ENCODE measurements at places on chromosomes 6 and 20. TPM values are rescaled to one million over a fixed set of nuclear protein-coding genes. Genes with fewer than 3 reads are reported as not detected.
A peak's percentile ranks its signal among the peaks of the same experiment; 100 is the strongest.

IPCEF1 gene
- not detected for total RNA-seq

OR2B6 gene
- total RNA-seq: not detected

NMBR gene
- not detected for total RNA-seq

EYA4 gene
- 110 TPM for total RNA-seq

ZNF341 gene
- total RNA-seq: 4.6 TPM

- no peak for DNase-seq
Observed at GRCh38 chr6:71289039-71289801, 609 bp downstream of the OGFRL1 start.

DNA sequence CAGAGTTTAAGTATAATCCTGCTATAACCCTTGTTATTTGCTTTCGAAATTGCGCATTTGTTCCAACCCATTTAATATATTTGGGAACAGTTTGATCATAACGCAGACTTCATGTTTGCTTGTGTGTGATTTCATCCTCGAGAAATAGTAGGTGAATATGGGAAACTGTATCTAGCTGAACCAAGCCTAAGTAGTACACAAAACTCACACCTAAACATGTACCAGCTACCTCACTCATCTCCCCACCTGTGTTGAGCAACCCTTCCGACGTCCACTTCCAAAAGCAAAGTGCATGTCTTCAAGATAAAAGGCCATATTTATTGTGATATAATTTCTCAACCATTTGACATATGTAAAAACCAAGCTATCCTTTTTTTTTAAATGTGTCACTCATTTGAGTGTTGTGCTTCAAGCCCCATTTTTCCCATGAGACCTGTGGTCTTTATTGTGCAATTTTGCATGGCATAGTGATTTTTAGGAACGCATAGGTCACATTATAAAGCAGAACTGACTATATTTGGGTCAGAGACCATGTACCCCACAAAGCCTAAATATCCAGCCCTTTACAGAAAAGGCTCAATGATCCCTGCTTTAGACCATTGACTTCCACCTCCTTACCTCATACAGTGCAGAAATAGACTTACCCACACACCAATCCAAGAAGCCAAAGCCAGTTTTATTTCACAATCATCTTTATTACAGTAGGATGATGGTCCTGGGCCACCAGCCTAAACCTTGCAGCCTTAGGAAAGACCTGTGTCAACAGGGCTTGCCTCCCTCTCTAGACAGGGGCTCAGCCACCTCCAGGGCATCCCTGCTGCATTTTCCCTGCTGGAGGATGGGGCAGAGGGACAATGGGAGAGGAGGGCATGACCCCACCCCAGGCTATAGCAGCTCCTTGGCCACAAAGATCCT lies 7.1 kb downstream of the CCND3 start:
- peak; percentile 52 for DNase-seq

DNA sequence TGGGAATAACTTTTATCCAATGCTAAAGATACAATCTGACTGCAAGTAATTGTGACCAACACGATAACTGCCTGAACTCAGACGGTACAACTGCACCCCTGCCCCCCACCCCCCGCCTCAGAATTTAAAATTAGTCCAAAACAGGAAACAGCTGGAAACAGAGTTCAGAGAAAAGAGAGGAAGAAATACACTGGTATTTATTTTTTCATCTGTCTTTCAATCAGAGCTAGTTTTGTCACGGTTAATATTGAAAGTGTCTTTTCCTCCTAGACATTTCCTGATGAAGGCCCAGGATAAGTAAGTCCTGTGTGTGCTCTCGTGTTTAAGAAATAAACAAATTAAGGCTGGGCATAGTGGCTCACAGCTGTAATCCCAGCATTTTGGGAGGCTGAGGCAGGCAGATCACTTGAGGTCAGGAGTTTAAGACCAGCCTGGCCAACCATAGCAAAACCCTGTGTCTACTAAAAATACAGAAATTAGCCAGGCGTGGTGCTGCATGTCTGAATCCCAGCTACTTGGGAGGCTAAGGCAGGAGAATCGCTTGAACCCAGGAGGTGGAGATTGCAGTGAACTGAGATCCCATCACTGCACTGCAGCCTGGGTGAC lies 21.5 kb downstream of the ACSS1 start:
- DNase-seq: no peak

- no peak for DNase-seq
Observed at GRCh38 chr20:16203096-16203495, 370.2 kb downstream of the KIF16B start.

DNA sequence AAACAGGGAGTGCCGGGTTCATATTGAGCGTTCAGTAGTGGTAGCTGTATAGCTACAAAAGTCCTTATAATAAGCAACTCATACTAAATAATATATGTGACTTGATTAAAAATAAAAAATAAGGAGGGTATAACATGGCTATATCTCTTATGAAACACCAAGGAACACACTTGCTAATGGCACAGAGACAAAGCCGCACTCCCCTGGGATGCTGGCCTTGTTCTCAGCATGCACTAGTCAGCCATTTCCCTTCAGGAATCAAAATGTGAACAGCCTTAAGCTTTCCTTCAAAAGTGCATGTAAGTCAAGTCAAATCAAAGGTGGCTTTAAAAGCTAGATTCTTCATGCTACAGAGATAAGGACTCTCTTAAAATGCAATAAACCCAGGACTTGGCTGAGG lies 9.4 kb downstream of the HMGCLL1 start:
- DNase-seq: peak; percentile 39

- no peak for DNase-seq
Observed at GRCh38 chr6:28982476-28983266, 22.4 kb downstream of the ZNF311 start.

GRCh38 chr20:1446536-1446935 lies 20.1 kb downstream of the NSFL1C start:
- DNase-seq: no peak

DNA sequence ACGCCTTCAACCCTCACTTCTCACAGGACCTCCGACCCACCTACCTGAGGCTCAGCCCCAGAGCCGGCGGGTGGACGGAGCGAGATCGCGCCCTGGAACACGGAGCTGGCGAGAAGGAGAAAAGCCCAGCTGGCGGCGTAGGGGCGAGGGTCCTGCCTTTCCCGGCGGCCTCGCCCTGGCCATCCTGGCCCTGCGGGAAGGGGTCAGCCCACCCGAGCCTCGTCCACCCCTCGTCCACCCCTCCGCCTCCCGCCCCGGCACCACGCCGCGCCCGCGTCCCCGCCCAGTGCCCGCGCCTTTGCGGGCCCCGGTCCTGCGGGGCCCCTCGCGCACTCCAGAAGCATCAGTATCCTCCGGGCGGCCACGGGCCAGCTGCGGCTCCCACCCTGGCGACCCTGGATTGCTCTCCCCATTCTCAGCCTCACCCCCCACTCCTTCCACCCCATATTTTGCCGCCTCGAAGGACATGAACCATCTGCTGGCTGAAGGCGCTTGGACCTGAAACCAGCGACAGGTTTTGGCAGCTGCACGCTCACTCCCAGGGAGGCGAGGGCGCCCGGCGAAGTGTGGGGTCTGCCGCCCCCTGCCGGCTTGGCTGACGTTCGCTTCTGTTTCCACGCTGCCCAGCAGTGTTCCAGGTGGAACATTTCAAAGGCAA lies 65.1 kb downstream of the PLG start:
- DNase-seq: no peak

- DNase-seq: no peak
Observed at GRCh38 chr6:84177241-84177640, 50.2 kb downstream of the CEP162 start.

- DNase-seq: peak; percentile 82
Observed at GRCh38 chr20:25178563-25179438, 16.7 kb upstream of the ENTPD6 start.

- DNase-seq: no peak
Observed at GRCh38 chr20:13487202-13487601, 151.5 kb downstream of the TASP1 start.

DNA sequence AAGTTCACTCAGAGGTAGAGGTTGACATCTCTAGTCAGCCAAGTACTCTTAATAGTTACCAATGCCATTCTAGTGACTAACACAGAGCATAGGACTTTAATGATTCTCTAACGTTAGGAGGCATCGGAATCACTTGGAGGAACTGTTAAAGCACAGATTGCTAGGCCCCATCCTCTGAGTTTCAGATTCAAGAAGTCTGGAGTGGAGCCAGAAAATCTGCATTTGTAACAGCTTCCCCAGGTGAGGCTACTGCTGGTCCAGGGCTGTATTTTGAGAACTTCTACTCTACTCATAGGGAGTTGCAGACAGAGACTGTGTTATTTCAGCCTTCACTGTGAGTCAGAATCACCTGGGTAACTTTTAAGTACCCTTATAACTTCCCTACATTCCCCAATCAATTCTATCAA lies 5.7 kb downstream of the LMBRD1 start:
- no peak for DNase-seq

DNA sequence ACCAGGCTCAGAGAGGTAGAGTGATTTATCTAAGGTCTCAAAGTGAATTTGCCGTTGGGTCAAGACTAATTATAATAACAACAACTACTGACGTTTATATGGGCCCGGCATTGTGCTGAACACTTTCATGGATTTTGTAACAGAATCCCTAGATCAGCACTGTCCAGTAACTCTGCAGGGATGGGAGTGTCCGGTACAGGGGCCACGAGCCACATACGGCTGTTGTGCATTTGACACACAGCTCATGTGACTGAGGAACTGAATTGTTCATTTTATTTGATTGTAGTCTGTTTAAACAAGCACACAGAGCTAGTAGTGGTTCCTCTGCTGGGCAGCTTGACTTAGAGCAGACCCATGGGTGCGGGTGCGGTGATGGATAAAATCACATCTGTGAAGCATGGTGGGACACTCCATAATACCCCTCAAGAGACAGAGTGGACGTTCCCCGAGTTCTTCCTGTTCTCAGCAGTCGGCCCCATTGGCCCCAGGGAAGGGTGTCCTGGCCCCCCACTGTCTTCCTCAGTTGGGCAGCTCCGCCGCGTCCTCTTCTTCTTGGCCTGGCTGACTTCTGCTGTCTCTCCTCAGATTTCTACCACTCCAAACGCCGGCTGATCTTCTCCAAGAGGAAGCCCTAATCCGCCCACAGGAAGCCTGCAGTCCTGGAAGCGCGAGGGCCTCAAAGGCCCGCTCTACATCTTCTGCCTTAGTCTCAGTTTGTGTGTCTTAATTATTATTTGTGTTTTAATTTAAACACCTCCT lies 6.8 kb downstream of the CDKN1A start:
- no peak for DNase-seq

- DNase-seq: no peak
Observed at GRCh38 chr6:110233770-110234374, 53.6 kb downstream of the CDC40 start.

- DNase-seq: no peak
Observed at GRCh38 chr20:63226042-63226943, 9.4 kb upstream of the BIRC7 start.

- no peak for DNase-seq
Observed at GRCh38 chr20:41587956-41588355, 30.2 kb downstream of the CHD6 start.

DNA sequence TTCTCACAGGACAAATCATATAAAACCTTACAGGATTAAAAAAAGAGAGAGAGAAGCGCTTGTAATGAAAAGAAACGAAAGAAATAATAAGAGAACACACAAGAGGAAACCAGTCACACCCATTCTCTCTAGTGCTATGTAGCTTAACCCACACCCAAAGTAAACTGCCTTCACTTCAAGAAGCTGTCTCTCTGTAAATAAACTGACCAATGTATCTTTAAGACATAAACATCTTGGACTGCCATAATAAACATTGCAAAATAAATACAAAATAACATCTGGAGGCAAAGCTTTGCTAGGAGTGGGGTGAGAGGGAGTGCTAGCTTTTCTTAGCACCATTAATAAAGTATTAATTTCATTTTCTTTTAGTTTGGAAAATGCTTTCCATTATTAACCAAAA lies 61.6 kb upstream of the RNF146 start:
- DNase-seq: no peak

DNA sequence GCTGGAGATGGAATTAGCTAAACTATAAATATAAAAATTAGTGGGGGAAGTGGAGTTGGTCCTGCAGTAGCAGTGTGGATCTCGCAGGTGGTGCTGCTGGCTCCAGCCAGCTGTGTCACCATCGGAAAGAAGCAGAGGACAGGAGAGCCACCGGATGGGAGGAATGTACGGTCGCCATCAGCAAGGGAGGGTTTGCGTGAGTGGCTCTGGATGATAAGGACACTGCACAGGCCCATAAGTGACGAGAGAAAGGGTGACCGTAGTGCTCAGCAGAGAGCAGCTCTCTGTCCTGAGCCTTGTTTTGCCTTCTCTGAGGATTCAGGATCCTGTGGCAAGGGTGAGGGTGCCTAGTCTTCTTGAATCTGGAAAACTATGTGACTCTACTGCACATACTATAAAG lies 378.7 kb downstream of the ZFAND3 start:
- DNase-seq: no peak

DNA sequence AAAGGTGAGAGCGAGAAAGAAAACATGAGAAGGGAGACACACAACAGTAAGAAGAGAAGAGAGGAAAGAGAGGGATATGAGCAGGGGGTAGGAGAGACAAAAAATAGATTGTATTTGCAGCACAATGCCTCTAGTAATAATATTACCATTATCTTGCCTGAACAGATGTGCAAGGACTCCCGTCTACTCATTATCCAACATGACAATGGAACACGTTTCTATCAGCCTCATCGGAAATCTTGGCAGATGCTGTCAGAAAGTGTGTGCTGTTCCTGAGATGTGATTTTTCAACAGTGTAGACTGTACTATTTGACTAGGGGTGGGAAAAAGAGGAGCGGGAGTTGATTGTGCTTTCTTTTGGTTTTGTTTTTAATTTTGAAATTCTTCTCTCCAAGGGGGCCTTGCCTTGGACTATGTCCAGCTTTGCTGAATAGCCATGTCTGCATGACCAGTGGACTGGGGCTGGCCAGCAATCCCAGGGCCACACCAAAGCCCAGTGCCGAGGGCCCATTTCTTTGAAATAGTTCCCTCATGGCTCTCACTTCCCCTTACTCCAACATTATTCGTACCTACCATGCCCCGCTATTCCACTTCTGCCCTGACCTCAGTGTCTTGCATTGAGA lies 11.3 kb upstream of the TRAM2 start:
- no peak for DNase-seq

- DNase-seq: no peak
Observed at GRCh38 chr20:62281161-62281933, 21.4 kb upstream of the ADRM1 start.

- DNase-seq: no peak
Observed at GRCh38 chr20:4401601-4402000, 320.1 kb upstream of the PRND start.

DNA sequence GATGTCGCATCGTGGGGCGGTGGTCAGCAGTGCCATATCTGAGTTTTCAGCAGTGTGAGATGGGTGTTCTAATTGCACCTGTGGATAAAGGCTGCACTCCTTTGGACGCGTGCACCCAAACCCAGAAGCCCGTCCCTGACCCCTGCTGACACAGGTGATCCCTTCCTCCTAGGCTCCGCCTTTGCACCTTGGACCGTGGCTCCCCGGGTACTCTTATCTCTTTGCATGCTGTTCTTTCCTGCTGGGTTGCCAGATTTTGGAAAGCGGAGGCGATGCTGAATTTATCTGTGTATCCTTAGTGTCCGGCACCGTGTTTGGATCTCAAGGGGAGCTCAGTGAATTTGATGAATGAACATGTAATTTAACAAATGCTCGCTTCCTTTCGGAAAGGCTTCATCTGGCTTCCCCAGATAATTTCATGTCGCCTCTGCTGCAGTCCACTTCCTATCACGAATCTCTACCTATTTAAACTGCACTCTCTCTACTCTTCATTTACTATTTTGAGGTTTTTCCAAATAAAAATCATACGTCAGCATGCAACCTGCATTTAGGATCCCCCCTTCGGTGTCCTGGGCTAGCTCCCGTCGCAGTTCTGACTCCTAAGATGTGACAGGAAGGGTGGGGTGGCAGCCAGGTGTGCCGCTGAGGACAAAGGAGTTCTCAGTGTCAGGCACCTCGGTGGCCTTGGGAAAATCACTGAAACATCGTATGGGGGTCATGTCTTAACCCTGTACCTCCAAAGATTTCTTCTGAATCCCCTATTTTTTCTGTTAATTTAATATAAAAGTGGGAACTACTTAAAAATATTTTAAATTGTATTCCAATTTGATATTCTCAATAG lies 753 bp upstream of the PERP start:
- no peak for DNase-seq

Measured in gastrocnemius medialis (tissue), 4 donors.